ENCODE measurements at places on chromosomes 11 and 22.

DNA sequence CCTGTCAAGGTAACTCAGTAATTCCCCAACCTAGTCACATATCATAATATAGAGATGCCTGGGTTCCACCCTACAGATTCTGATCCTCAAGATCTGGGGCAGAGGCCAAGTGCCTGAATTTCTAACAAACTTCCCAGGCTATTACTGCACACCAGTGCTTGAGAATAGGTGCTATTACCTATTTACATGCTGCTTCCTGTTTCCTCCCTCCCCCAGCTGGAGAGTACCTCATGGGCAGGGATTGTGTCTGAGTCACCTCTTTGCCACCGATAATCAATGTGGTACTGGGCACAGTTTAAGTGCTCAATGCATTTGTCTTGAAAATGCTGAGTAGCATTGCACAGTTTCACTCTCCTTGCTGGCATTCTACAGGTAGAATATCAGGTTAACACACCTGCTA is 582.2 kb upstream of the CADM1 start:
- no peak for DNase-seq

- no peak for DNase-seq
Observed at GRCh38 chr22:37300551-37301017, 18.3 kb downstream of the CYTH4 start.

GRCh38 chr11:47983464-47984397 is 3.4 kb downstream of the PTPRJ start:
- DNase-seq = no peak

- DNase-seq = no peak
Observed at GRCh38 chr11:15690320-15690719, 575.6 kb downstream of the INSC start.

- no peak for DNase-seq
Observed at GRCh38 chr11:33375236-33375635, 118.1 kb downstream of the HIPK3 start.

GRCh38 chr11:83088965-83089364 is 17.3 kb upstream of the RAB30 start:
- DNase-seq = no peak

DNA sequence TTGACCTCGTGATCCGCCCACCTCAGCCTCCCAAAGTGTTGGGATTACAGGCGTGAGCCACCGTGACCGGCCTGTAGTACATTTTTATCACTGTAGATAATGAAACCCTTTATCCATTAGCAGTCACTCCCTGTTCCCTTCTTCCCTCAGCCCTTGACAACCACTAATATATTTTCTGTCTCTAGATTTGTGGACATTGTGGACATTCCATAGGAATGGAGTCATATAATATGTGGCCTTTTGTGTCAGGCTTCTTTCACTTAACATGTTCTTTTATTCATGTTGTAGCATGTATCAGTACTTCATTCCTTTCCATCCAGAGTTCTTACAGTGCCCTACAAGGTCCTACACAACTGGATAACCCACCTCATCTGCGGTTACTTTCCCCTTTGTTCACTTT is 30.5 kb downstream of the RRM1 start:
- no peak for DNase-seq

Data from NCI-H2171 (cell line).